Uterus (tissue), 4 donors: ENCODE measurements at places on chromosomes 4 and X. TPM values are rescaled to one million over a fixed set of nuclear protein-coding genes. Genes with fewer than 3 reads are reported as not detected.

DNA sequence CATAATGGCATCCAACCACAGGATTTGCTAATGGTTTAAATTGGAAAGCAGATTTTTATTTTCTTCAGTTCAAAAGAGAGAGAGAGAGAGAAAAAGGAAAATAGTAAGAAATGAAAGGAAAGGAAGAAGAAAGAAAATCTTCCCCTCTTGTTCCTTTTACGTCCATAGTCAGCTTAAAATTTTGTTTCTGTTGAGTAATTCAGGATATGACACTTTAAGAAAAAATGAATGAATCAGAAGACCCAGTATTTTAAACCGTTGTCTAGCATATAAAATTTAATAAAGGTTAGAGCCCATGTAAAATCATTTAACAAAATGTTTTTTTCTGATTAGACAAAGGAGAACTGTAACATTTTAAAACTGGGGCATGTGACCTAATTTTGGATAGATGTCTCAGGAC, 391.8 kb upstream of the EPHA5 start:
- no peak for DNase-seq
- no peaks in the 10 kb centered on the region for H3K4me1 ChIP-seq
- no peak overlapping the region for H3K27ac ChIP-seq
- no peak overlapping the region for H3K4me3 ChIP-seq
- H3K27me3 ChIP-seq = no peaks in the 10 kb centered on the region

- no peaks in the 10 kb centered on the region for H3K36me3 ChIP-seq
- H3K4me1 ChIP-seq = no peaks in the 10 kb centered on the region
- no peak overlapping the region for H3K4me3 ChIP-seq
- DNase-seq = no peak
- H3K27ac ChIP-seq = no peak overlapping the region
- no peaks in the 10 kb centered on the region for H3K27me3 ChIP-seq
Measured at GRCh38 chr4:77355731-77356130, 198.7 kb downstream of the CCNG2 start.

OCRL gene
- 7.2 TPM for total RNA-seq

ITIH6 gene
- total RNA-seq = not detected

GRCh38 chrX:37796805-37797204, 16.9 kb downstream of the CYBB start:
- H3K27ac ChIP-seq = no peak overlapping the region
- no peaks in the 10 kb centered on the region for H3K4me1 ChIP-seq
- no peaks in the 10 kb centered on the region for H3K27me3 ChIP-seq
- no peak overlapping the region for H3K4me3 ChIP-seq

- no peaks in the 10 kb centered on the region for H3K36me3 ChIP-seq
- no peaks in the 10 kb centered on the region for H3K27me3 ChIP-seq
- no peak for DNase-seq
Measured at GRCh38 chr4:93749292-93749761, 79.2 kb upstream of the ATOH1 start.

GRCh38 chrX:106894978-106895452, 8.1 kb downstream of the RIPPLY1 start:
- DNase-seq = peak; percentile 33
- peaks cover 5% of the 10 kb centered on the region for H3K27me3 ChIP-seq
- H3K4me3 ChIP-seq = no peak overlapping the region
- H3K27ac ChIP-seq = peak overlapping the region; percentile 53
- no peaks in the 10 kb centered on the region for H3K4me1 ChIP-seq

DNA sequence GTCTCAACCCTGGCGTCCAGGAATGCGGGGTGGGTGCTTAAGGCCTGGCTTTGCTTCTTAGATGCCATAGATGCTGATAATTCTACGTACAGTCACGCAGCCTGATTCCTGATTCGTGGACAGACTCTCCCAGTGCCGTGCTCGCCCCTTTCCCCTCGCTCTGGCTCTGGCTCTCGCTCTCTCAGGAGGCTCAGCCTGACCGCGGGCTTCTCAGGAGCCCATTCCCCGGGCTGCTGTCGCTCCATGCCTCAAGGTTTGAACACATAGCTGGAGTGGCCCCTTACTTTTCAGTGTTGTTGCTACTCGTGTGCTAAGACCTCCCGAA, 59.2 kb upstream of the ZC4H2 start:
- H3K27ac ChIP-seq = peak overlapping the region; percentile 93
- no peaks in the 10 kb centered on the region for H3K4me1 ChIP-seq
- peak; percentile 25 for DNase-seq
- H3K36me3 ChIP-seq = no peaks in the 10 kb centered on the region
- H3K4me3 ChIP-seq = peak overlapping the region; percentile 38
- no peaks in the 10 kb centered on the region for H3K27me3 ChIP-seq

- H3K4me3 ChIP-seq = no peak overlapping the region
- H3K4me1 ChIP-seq = no peaks in the 10 kb centered on the region
- no peaks in the 10 kb centered on the region for H3K27me3 ChIP-seq
Measured at GRCh38 chr4:186021461-186022167, 47.3 kb upstream of the TLR3 start.

ARMCX1 gene
- 40.0 TPM for total RNA-seq
